ENCODE measurements at places on chromosomes 5 and 9. TPM values are rescaled to one million over a fixed set of nuclear protein-coding genes. Genes with fewer than 3 reads are reported as not detected.

The PIP5K1B gene
- total RNA-seq, result 0.28 TPM

The GLRX gene
- total RNA-seq, result 36.9 TPM

The ARSK gene
- 6.9 TPM for total RNA-seq

The ANKDD1B gene
- not detected for total RNA-seq

The CLIC3 gene
- 203 TPM for total RNA-seq
